Effector memory CD4-positive, alpha-beta T cell (primary cell): ENCODE measurements at places on chromosomes 1 and 21.
A peak's percentile ranks its signal among the peaks of the same experiment; 100 is the strongest.

DNA sequence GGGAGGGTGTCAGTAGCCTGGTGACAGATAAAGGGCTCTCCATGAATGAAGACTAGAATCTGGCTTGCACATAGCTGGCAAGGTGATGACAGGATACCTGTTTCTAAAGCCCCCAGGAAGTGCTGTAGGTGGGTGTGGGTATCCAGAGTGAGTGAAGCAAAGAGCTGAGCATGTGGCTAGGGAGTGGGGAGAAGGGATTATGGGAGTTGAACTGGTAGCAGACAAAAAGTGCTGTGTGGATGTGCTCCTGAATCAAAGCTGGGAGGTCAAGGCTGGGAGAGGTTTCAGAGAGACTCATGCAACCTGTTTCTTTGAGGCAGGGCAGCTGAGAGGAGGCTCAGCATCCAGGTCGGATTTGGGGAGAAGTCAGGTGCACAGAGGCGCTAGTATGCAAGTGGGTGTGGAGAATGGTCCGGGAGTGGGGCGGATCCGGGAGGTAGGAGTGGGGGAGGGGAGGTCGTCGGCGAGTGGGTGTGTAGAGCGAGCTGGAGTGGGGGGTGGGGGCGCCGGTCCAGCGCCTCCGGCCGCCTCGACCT, 600 bp downstream of the ASTN1 start:
- DNase-seq = no peak

DNA sequence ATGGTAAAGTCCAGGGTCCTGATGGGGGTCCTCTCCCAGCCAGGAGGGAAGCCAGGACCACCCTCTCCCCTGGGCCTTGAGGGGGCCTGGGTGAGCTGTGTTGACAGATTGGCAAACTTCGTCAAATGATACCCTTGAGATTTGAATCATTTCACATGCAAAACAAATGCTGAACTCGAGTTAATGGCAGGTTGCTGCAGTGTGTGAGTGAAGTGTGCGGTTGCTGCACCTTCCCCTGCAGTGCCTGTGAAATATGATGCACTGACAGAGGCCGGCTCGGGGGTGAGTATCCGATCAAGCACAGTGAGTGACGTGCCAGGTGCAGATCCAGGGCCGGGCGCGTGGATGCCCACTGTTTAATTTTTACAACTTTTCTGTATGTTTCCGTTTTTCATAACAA, 5.7 kb upstream of the KRTAP12-1 start:
- DNase-seq = no peak

DNA sequence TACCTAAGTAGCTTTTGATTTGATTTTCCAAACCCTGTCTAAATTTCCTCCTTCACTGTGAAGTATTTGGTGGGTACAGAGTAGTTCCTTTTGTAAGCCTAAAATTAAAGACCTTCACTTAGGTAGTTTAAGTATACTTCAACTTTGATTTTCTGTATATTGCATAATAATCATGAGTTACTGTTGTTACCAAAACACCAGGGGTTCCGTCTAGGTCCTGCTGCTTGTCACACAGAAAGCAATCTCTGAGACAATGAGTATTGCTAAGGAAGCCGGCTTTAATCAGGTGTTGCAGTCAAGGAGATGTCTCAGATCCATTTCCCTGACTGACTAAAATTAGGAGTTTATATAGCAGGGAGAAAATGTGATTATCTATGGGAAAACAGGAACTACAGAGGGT, 15.3 kb downstream of the RPS6KC1 start:
- DNase-seq = no peak

- no peak for DNase-seq
These were observed 26.4 kb downstream of the FOXO6 start for GRCh38 chr1:41387667-41388091.

DNA sequence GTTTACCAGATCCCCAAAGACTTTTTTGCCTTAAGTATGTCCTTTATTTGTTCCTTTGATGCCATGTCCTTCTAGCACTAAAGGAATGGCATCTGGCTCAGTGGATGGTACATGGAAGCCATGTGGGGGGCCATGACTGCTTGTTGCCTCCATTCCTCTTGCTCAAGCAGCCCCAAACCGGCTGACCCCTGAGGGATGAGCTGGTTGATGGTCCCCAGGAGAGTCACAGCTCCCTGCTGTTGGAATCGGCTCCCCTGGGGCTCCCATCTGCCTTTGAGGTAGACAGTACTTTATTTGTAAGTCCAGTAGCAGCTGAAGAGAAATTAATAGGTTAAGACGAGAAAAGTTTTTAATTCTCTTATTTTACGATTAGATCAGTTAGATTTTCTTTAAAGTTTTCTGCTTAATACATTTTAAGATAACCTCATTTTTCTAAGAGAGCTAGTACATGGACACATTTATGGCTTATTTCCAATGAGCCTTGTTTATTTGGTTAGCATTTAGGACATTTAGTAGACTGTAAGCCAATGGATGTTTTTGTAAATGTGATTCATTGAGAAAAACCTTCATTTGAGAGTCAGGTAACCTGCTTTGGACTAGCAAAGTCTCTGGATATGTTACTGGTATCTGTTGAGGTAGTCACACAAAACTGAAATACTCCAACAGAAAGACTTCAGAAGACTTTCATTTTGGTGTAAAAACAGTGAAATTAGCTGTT, 88.2 kb downstream of the CAMTA1 start:
- no peak for DNase-seq

GRCh38 chr1:192580351-192580962, 4.9 kb downstream of the RGS1 start:
- DNase-seq = no peak

- no peak for DNase-seq
These were observed 34.8 kb upstream of the CACYBP start for GRCh38 chr1:174964972-174965361.

DNA sequence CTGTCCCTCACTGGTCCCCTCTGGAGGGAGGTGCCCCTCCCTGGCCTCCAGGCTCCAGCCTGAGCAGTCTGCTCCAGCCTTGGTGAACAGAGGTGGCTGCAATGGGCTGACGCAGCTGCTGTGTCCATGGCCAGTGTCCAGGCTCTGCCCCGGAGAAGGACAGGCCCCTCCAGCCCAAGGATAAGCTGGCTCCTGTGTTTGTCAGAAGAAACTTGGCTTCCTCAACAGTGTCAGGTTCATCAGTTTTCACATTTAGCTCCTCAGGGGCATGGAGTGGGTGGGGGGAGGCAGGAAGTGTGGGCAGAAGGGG, 402.8 kb downstream of the MATN1 start:
- no peak for DNase-seq

GRCh38 chr1:50645139-50645538, 221.9 kb upstream of the DMRTA2 start:
- DNase-seq = no peak

- no peak for DNase-seq
These were observed 27.3 kb downstream of the WNT9A start for GRCh38 chr1:227920426-227920825.

- no peak for DNase-seq
These were observed 26.8 kb upstream of the COL6A2 start for GRCh38 chr21:46071082-46071481.

GRCh38 chr21:45138199-45139002, 64.0 kb downstream of the ADARB1 start:
- peak; percentile 36 for DNase-seq

DNA sequence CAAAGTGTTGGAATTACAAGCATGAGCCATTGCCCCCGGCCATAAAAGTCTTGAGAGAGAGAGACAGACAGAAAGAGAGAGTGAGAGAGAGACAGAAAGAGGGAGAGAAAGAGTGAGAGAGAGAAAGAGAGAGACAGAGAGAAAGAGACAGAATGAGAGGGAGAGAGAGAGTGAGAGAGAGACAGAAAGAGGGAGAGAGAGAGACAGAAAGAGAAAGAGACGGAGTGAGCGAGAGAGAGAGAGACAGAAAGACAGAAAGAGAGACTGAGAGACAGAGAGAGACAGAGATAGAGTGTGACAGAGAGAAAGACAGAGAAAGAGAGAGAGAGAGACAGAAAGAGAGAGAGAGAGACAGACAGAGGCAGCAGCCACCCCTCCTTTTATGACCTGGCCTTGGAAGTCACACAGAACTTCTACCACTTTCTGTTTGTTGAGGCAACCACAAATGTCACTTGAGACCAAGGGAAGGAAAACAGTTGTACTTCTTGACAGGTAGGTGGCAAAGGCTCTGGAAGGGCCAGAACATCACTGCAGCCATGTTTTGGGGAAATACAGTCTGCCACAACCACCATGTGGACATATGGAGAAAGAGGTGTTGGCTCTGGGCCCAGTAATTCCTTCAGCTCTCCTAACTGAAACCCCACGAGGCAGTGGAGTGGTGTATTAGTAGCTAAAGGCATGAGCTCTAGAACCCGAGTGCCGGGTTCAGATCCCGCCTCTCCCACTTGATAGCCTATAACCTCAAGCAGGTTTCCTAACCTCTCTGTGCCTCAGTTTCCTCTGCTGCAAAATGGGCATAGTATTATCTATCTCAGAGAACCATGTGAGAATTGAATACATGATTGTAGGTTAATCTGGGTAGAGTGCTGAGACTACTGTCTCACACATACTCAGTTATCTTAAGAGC, 50.6 kb downstream of the TNFRSF8 start:
- no peak for DNase-seq

DNA sequence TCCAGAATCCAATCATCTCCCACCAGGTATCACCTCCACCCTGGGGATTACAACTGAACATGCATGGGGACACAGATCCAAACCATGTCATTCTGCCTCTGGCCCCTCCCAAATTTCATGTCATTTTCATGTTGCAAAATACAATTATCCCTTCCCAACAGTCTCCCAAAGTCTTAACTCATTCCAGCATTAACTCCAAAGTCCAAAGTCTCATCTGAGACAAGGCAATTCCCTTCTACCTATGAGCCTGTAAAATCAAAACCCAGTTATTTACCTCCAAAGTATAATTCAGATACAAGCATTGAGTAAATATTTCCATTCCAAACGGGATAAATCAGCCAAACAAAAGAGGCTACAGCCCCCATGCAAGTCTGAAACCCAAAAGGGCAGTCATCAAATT, 73.1 kb downstream of the USH2A start:
- DNase-seq = no peak

DNA sequence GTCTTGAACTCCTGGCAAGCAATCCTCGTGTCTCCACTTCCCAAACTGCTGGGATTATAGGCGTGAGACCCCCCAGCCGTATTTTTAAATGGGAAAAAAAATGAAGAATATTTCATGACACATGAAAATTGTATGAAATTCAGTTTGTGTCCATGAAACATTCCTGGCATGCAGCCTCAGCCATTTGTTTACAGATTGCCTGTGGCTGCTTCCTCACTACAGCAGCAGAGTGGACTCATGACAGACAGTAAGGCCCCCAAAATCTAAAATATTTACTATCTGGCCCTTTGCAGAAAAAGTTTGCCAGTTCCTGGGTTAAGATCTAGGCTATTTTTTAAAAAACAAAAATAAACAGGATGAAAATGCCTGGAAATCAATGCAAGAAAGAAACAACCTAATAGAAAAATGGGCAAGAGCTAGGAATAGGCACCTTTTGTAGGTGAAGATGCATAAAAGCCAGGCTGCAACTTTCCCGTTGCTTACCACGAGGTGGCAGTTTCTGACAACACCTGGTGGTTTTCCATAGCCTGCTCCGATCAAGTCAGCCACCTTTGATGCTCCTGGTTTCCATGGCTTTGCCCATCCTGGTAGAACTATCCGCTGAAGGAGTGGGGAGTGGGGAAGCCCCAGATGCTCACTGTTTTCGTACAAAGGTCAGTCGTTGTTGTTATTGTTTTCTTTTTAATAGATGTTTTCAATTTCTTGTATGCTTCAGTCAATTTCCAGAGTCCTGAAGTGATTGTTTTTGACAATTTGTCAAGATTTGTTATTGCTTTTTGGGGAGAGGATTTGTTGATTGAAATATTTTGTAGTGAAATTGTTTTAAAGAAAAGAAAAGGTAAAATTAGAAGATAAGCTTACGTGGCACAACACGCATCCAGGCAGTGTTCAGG, 24.3 kb downstream of the UBE2Q1 start:
- DNase-seq = no peak

- no peak for DNase-seq
These were observed 24.7 kb downstream of the RGS13 start for GRCh38 chr1:192660613-192661012.

GRCh38 chr1:8174807-8175206, 143.1 kb upstream of the SLC45A1 start:
- DNase-seq = no peak

DNA sequence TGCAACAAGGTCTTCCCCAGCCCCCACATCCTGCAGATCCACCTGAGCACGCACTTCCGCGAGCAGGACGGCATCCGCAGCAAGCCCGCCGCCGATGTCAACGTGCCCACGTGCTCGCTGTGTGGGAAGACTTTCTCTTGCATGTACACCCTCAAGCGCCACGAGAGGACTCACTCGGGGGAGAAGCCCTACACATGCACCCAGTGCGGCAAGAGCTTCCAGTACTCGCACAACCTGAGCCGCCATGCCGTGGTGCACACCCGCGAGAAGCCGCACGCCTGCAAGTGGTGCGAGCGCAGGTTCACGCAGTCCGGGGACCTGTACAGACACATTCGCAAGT, 3.8 kb downstream of the ZBTB18 start:
- no peak for DNase-seq

GRCh38 chr1:155106862-155107261, 20.8 kb upstream of the EFNA1 start:
- no peak for DNase-seq

DNA sequence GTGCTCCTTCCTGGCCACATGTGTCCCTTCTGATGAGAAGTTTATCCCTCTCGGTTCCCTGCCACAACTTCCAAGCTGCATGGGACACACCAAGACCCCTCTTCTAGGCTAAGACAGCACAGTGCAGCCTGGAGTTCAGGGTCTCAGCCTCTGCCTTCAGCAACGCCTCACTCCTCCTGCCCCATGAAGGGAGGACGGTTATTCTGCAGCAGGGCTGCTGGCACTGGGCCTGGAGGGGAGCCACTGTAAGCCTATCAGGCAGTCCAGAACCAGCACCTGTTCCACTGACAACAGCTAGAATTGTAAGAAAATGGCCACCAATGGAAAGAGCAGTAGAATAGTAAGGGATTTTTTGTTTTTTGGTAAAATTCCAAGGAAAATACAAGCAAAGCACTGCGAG, 72.3 kb downstream of the GALNT2 start:
- DNase-seq = no peak

DNA sequence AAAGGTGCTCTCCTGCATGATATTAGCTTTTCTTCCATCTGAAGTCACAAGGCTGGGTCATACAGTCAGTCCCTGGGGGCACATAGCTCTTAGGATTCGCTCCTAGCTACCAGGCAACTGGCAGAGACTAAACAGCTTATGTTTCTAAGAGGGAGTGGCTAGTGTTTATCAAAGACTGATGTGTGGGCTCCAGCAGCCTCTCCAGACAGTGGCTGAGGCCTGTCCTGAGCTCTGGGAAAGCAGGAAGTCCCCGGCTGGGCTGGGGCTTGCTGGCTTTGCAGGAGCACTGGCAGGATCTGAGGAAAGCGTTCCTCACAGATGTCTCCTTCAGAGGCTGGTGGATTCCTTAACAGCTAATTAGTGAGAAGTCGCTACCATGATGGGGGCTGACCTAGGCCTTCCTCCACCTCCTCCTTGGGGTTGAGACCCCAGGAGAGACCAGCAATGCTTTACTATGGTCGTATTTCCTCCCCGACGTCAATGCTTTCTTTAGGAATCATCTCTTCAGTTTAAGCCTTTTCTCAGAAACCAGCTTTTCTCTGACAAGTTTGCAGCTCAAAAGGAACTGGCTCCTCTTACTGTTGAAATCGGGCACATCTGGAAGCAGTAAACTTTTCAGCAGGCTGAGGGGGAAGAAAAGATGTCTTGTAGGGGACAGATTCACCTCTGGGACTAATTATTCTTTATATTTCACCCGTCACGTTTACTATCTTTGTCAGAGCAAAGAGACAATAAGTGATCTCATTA, 33.5 kb upstream of the HHAT start:
- no peak for DNase-seq
